Activated T-helper 1 cell treated with anti-CD3 and anti-CD28 coated beads, Interleukin-2, amount 50 U/mL, for 16 hours (primary cell): ENCODE measurements at places on chromosomes 2 and 18.

DNA sequence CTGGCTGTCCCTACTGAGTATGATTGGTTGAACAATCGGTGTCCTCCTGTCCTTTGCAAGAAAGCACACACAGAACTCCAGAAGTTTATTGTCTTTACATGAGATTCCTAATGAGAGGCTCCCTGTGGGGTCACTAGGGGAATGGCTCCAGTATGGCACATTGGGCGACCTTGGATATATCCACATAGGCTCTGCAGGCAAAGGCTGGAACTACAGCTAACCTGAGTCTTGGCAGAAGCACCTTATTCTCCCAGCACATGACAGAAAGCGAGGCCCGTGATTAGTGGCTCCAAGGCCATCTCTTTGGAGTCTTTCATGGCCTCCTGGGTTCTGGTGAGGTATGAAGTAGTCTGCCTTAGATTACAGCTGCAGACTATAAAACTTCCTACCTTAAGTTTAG lies 49.0 kb downstream of the ZDBF2 start:
- DNase-seq, result no peak

DNA sequence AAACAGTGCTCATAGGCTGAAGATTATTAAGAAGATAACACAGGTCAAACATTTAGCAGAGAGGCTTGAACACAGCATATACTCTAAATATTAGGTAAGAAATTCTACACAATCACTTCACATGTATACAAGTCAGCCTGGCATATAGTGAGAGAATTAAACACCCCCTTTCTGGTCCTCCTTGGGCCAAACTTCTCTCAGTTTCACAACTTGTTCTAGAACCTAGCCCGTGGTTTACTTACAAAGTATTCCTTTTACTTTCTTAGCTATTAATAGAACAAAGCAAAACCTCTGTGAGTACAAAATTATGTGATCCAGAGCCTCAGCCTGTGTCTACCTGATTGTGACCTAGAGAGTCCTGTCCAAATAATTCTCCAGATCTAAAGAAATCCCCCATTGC lies 562.8 kb downstream of the TNS1 start:
- no peak for DNase-seq

DNA sequence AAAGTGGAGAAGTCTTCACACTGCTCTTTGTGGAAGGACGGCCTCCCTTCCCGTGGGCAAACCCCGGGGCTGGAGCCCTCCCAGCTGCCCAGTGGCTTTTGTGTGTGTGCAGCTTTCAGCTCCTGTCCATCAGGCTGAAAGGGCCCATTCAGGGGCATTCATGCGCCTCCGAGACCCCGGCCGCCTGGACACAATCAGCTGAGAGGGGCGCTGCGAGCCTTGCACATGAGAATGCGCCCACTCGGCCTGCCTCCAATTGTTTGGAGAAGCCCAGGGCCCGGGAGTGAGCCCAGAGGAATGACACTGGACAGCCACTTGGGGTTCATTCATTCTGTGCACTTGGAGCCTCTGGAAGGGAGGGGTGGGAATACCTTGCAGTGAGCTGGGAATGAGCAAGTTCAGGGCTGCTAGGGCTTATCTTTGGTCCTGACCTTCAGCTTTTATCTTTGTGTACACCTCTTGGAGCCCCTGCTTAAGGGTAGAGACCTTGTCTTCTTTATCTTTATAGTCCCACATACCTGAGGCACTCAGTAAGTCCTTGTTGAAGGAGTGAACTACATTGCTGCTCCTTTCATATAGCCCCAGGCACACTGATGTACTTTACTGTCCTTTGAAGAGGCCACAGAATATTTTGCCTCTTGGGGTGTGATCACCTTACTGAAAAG lies 56.5 kb downstream of the TCF7L1 start:
- DNase-seq, result no peak

DNA sequence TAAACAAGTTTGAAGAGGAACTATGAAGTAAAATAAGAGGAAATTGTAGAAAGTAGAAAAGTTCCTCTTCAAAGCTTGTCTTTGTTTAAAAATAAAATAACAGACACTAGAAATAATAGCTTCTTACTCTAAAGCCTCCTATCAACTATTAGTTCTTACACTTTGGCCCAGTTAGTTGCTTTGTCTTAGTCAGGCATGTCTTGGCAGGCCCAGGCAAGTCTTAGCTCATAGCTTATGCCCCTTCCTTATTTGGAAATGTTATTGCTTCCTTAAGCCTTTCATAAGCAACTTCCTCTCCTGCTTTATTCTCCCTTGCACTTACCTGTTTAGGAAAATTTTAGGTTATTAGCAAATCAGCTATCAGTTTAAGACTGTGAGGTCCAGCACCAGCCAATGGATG lies 950.6 kb upstream of the LRATD1 start:
- no peak for DNase-seq

- no peak for DNase-seq
These were observed 32.3 kb downstream of the UBXN4 start for GRCh38 chr2:135773917-135774316.

DNA sequence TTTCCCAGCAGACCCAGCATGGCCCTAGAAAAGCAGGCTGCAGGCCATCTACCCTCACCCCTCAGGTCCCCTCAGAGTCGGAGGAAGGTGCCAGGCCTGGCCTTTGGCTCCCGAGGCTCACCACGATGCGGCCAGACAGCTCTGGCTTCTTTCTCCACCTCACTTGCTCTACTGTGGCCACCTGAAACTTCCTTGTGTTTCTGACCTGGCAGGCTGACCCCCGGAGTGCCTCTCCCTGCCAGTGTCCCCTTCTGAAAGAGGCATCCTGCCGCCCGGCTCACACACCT lies 375.0 kb upstream of the HS6ST1 start:
- no peak for DNase-seq
